ENCODE measurements at places on chromosomes 7 and 10.

- DNase-seq: no peak
Measured at GRCh38 chr7:115359955-115360354, 438.1 kb downstream of the MDFIC start.

GRCh38 chr10:44917848-44918247 lies 6.7 kb downstream of the TMEM72 start:
- DNase-seq: no peak

GRCh38 chr7:47621979-47622561 lies 40.2 kb upstream of the TNS3 start:
- DNase-seq: no peak

- DNase-seq: no peak
Measured at GRCh38 chr10:89304446-89304845, 2.6 kb downstream of the IFIT2 start.

GRCh38 chr7:69982197-69982596 lies 383.9 kb downstream of the AUTS2 start:
- DNase-seq: no peak

DNA sequence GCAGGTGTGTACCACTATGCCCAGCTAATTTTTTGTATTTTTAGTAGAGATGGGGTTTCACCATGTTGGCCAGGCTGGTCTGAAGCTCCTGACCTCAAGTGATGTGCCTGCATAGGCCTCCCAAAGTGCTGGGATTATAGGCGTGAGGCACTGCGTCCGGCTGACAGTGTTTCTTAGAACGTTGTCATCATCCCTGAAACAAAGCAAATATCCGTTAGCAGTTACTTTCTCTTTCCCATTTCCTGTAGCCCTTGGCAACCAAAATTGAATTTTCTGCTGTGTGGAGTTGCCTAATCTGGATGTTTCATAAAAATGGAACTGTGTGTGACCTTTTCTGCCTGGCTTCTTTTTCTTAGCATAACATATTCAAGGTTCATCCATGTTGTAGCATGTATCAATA lies 22.4 kb downstream of the ZNF33A start:
- no peak for DNase-seq

- no peak for DNase-seq
Measured at GRCh38 chr7:90349305-90349704, 2.8 kb downstream of the GTPBP10 start.

DNA sequence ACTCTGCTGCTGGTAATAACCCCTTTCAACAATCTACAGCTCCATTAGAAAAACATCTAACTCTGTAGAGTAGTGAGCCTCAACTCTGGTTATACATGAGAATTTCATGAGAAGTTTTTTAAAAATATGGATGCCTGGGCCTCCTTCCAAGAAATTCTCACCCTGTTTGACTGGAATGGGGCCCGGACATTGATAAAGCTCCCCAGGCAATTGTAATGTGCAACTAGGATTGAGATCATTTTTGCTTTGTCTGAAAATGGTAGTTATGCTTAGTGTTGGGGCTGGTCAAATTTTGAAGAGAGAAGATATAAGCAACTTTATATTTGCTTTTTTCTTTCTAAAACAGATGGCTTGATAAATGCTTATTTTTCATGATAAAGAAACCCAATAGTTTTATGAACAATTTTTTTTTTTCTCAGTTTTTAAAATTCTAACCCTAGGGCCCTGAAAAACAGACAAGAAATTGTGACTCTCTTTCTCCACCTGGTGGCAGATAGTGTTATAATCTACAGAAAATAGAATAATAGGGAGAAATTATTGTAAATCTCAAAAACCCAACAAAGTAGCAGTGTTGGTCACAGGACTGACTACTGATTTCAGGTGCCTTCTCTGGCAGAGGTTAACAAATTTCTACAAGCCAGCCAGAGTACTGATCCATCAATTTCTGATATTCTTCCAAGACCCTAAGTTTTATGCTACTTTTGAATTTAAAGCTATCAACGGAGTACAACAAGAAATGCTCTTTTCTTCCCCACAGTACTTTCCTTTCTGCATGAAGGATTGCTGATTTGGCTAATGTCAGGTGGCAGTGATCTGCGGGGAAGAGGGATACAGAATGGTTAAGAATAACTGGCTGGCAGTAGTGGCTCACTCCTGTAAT lies 174.8 kb downstream of the DKK1 start:
- peak; percentile 46 for DNase-seq

- DNase-seq: no peak
Measured at GRCh38 chr7:2205036-2205780, 27.5 kb downstream of the MAD1L1 start.

GRCh38 chr10:84401854-84402611 lies 73.6 kb downstream of the CCSER2 start:
- DNase-seq: no peak

- no peak for DNase-seq
Measured at GRCh38 chr10:25232204-25232603, 57.4 kb downstream of the GPR158 start.

Data from HS-27A (cell line).